ENCODE measurements at places on chromosomes 6 and 20. TPM values are rescaled to one million over a fixed set of nuclear protein-coding genes. Genes with fewer than 3 reads are reported as not detected.

The TCF21 gene
- 2.3 TPM for total RNA-seq

The RAMACL gene
- total RNA-seq: 10.9 TPM

The OLIG3 gene
- total RNA-seq: not detected

The GSTA1 gene
- total RNA-seq: 54.1 TPM

The OXT gene
- not detected for total RNA-seq

The CAGE1 gene
- total RNA-seq: not detected

The CRISP2 gene
- not detected for total RNA-seq

The TAAR5 gene
- total RNA-seq: not detected

The LY6G5B gene
- total RNA-seq: 6.9 TPM

- no peak for DNase-seq
Observed at GRCh38 chr20:17501701-17502100, 29.5 kb downstream of the BFSP1 start.

GRCh38 chr20:64040231-64041039, 4.5 kb downstream of the C20orf204 start:
- no peak for DNase-seq

DNA sequence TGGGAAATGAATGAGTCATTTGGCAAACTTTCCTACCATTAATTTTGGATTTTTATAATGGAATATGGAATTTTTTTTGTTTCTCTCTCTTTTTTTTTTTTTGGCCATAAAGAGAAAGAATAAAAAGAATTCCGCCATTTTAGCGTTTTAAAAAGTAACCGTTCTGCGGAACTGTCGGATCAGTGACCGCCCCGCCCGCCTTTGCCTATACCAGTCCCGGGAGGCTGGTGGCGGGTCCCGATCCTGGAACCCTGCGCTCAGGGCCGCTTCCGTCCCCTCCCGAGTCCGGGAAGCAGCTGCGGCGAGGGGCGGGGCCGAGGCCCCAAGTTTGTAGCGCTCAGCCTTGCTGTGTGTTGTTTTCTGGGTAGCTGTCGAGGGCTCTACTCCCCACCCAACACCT, 609 bp downstream of the L3MBTL1 start:
- DNase-seq: no peak

DNA sequence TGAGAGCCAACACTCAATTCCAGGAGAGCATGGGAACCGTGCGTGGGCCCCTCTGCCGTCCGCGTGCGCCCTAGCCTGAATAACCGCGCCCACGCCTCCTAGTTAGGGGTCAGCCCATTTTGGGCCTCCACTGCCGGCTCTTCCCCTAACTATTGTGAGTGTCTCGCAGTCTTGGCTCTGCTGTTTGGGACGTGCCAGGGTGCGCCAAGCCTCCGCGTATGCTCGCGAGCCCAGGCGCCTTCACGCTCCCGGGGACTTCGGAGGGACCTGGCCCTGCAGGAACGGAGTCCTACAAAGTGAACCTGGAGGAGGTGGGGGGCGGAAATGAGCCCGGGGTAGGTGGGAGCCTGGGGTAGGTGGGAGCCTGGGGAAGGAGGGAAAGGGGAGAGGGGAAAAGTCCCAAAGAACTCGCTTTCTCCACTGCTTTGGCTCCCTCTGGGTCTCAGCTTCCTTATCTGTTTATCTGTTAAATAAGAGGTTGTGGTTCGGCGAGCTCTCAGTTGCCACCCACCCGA, 873 bp upstream of the GCM2 start:
- no peak for DNase-seq

DNA sequence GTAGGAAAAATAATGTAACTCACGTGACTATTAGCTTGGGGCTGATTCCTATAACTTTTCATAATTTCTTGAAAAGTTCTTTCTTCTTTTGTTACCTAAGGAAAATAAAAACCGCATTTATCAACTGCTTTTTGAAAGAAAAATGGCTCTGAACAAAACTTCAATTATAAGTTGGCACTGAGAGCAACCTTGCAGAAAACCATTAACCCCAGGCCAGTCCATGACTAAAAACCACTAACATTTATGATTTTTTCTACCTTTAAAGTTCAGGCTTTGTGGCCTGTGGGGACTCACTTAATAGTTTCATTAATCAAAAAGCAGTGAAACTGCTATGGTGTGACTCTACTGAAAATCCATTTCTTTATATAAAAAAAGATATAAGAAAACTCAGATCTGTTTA, 69.1 kb upstream of the SAMHD1 start:
- no peak for DNase-seq

GRCh38 chr20:51005214-51005613, 17.7 kb downstream of the KCNG1 start:
- DNase-seq: no peak

GRCh38 chr6:121510568-121511177, 75.2 kb downstream of the GJA1 start:
- DNase-seq: no peak

- DNase-seq: no peak
Observed at GRCh38 chr6:17470202-17470937, 77.0 kb downstream of the CAP2 start.

DNA sequence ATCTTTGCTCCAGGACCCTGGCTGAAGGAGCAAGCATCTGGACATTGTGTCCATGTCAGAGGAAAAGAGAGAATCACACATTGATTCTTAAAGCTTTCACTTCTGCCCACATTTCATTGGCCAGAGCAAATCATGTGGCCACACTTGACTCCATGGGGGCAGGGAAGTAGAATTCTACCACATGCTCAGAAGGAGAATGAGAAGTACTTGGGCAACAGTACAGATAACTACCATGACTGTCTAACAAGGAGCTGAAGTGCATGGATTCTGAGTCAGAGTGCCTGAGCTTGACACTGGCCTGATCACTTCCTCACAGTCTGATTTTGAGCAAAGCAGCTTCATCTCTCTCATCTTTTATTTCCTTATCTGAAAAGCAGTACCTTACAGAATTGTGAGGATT, 38.6 kb downstream of the GHRH start:
- DNase-seq: peak; percentile 49

GRCh38 chr6:34531580-34532201, 24.4 kb downstream of the SPDEF start:
- DNase-seq: no peak

- no peak for DNase-seq
Observed at GRCh38 chr6:167748046-167748445, 78.7 kb upstream of the AFDN start.

DNA sequence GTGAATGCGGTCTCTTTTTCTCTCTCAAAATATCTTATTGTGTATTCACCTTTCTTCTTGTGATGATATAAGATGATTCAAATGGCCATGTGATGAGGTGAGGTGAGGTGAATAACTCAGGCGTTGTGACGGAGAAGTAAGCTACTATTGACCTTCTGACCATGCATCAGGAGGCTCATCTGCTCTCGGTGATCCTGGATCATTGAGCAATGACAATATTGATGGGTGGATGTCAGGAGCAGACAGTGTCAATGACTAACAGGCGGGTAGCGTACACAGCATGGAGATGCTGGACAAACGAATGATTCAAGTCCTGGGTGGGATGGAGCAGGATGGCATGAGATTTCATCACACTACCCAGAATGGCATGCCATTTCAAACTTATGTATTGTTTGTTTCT, 119.6 kb downstream of the PXDC1 start:
- no peak for DNase-seq

- DNase-seq: peak; percentile 19
Observed at GRCh38 chr6:99334526-99335127, 14.8 kb downstream of the FAXC start.

DNA sequence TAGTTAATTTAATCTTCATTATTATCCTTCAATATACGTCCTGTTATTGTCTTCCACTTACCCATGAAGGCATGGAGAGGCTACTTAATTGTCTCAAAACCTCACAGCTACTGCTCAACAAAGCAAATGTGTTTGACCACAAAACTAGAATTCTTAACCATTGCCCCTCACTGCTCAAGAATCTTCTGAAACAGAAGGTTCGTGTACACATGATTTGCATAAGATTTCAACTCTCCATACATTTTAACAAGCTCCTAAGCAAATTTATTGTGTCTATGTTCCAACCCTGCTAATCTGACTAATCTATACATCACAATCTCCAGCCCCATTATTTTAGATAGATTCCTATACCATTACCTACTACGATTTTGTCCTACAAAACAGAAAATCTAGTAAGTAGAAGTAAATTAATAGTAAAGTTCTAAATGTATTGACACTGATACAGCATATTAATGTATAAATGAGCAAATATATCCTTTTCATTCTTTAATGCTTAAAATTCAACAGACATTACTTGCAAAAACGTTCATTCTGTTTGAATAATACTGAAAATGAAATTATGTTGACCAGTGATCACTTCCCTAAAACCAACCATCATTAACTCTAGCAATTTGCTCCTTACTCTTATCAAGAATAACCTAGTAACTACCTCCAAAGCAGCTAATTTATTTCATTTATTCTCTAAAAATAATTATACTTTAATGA, 89.7 kb upstream of the RNF217 start:
- DNase-seq: no peak

GRCh38 chr20:25050501-25051350, 7.2 kb downstream of the ACSS1 start:
- DNase-seq: peak; percentile 12

- no peak for DNase-seq
Observed at GRCh38 chr6:117956386-117956785, 49.3 kb downstream of the SLC35F1 start.

- no peak for DNase-seq
Observed at GRCh38 chr6:144467921-144468320, 182.8 kb downstream of the UTRN start.

- DNase-seq: no peak
Observed at GRCh38 chr20:20528861-20529260, 161.0 kb downstream of the INSM1 start.

DNA sequence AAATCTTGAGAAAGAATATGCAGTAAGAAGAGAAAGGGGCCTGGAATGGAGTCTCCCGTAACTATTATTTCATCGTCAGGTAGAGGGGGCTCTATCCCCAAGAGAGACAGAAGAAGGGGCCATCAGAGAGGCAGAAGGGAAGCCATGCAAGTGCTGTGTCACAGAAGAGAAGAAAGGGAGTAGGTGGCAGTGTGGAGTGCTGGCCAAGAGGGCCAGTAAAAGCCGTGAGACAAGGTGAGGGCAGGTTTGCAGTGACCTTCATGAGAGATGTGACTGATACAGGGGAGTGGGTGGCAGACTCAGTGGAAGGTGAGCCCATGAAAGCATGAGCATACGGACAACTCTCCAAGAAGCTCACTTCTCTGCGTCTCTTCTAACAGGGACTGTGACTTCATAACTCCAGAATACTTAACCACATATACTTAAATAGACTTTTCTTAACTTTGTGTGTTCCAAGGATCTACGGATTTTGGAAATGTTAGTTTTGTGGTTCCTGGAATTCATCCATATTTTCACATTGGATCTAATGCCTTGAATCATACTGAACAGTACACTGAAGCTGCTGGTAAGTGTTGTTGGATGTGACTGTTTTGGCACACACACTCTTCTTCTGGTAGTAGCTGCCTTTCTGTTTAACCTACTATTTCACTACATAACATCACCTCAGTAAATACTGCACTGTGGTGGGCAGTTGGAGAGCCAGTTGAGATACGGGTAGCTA, 15.6 kb downstream of the PM20D2 start:
- DNase-seq: no peak

DNA sequence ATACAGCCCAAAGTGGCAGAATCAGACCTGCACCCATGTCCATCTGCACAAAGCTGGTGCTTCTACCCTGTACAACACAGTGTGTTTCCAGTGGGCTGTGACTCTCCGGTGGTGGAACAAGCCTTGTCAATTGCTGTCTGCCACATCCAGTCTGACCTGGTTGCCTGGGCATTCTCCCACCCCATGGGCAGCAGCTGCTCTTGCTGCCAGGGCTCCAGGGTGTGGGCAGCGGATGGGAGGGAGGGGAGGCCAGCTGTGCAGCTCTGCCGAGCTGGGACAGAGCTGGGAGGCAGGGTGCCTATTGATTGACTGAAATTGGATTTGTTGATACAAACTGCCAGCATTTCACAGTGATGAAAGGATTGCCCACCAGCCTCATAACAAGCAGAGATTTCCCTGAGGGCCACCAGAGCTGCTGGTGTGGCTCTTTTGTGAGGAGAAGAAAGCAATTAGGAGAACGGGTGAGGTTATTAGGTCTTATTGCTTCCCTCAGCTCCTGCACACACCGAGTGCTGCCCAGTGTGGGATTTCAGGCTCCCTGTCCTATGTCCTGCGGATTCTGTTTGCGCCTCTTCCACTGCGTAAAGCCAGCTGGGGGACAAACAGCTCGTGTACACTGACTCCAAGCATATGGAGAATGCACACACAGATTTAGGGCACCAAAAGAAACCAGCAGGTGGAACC, 150.8 kb downstream of the NRN1 start:
- DNase-seq: no peak

GRCh38 chr6:39018103-39018502, 30.5 kb upstream of the GLP1R start:
- DNase-seq: peak; percentile 27

- DNase-seq: no peak
Observed at GRCh38 chr6:23365732-23366131, 760.3 kb upstream of the NRSN1 start.

GRCh38 chr6:42168650-42169049, 4.5 kb upstream of the GUCA1A start:
- DNase-seq: no peak

- no peak for DNase-seq
Observed at GRCh38 chr6:3566812-3567211, 110.0 kb upstream of the SLC22A23 start.

DNA sequence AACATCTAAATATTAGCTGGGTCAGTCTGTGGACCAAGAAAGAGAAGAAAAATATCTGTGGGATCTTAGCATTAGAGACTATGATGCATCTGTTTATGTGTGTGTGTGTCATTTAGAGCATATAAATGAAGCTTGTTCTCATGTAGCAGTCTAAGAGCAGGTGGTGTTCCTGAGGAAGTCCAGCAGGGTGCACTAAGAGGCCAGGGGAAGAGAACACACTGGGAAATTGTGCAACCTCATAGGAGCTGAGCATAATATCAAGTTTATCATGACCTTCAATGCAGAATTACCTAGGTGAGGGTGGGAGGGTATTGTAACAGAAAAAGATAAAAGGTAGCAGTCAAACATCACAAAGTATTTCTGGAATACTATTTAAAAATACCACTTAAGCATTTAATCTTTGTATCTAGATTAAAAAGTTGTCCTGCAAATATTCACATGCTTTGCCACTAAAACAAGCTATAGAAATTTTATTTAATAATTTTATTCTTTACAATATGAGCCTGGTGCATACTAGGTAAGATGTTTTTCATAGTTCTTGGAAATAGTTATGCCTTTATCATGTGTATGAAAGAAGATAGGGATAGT, 80.5 kb downstream of the SMPDL3A start:
- DNase-seq: peak; percentile 39

- DNase-seq: peak; percentile 67
Observed at GRCh38 chr6:35782424-35782823, 1.6 kb downstream of the CLPSL1 start.

Measured in body of pancreas (tissue), 4 donors.